GF-D8 (cell line): ENCODE measurements at places on chromosomes 13 and 19.

GRCh38 chr13:47317356-47317755, 420.5 kb upstream of the HTR2A start:
- DNase-seq: no peak

GRCh38 chr19:13090511-13091231, 12.0 kb downstream of the LYL1 start:
- no peak for DNase-seq

DNA sequence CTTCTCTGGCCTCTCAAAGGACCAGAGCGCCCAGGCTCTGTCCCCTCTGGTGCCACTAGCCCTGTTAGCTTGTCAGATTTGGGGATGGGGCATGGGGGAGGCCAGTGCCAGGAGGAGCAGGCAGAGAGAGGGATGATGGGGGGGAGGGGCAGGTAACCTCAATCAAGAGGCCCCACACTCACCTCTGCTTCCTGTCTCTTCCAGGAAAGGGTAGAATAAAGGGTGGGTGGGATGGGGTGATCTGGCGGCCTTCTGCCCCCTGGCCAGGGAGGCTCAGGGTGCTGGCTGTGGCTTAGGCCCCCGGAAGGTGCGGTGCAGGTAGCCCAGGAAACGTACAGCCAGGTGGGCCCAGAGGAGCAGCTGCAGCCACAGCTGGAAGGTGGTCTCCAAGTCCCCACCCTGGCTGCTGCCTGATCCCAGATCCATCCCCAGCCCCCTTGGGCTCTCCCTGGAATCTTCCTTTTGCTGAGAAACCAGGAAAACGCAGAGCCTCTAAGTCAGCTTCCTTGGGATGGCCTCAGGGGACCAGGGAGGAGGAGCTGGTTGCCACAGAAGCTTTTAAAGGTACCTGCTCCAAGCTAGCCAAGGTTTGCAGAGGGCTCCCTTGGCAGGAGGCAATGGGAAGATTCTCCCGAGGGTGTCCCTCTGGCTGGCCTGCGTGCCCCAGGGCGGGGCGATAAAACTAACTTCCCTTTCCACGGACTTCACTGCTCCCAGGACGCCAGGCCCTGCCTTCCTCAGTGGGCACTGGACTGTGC, 5.3 kb downstream of the PRKACA start:
- DNase-seq: no peak

DNA sequence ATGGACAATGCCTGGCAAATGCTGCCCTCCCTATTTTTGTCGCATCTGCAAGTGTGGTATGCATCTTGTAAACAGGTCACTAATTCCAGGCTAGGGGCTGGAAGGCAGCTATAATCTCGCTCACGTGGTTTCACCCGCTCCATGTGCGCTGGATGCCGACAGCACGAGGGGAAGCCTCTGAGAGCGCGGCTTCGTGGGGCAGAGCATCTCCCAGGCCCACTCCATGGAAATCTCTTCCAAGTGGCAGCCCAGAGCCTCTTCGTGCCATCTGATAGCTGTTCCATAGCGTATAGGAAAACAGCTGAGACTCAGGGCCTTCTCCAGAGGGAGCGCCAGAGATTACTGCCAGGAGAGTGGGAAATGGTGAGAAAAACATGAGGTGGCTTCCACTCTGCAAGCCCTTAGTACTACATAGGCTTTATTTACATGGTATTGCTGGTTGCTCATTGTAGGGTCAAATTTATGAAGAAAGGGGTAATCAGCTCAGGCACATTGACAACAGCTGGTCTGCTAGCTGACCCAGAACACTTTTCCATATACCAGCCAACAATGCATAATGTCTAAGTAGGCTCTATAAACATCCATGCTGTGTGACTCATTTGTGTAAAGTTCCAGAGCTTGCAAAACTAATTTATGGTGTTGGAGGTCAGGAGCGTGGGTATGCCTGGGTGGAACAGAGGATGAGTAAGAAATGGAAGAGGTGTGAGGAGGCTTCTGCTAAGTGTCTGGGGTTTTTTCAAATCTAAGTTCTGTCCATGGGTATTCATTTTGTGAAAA, 165.2 kb downstream of the SHISA2 start:
- no peak for DNase-seq

DNA sequence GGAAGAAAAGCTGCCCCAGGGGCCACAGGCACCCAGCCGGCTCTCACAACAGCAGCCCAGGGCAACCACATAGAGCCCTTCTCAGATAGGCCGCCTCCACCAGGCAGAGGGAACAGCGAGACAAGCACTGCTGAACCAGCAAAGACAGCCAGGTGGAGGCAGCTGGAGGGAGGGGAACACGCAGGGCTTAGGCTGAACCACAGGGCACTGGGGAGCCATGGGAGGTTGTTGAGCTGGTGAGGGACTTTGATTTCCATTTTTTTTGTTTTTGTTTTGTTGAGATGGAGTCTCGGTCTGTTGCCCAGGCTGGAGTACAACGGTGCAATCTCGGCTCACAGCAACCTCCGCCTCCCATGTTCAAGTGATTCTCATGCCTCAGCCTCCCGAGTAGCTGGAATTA, 3.5 kb downstream of the GAMT start:
- DNase-seq: no peak

DNA sequence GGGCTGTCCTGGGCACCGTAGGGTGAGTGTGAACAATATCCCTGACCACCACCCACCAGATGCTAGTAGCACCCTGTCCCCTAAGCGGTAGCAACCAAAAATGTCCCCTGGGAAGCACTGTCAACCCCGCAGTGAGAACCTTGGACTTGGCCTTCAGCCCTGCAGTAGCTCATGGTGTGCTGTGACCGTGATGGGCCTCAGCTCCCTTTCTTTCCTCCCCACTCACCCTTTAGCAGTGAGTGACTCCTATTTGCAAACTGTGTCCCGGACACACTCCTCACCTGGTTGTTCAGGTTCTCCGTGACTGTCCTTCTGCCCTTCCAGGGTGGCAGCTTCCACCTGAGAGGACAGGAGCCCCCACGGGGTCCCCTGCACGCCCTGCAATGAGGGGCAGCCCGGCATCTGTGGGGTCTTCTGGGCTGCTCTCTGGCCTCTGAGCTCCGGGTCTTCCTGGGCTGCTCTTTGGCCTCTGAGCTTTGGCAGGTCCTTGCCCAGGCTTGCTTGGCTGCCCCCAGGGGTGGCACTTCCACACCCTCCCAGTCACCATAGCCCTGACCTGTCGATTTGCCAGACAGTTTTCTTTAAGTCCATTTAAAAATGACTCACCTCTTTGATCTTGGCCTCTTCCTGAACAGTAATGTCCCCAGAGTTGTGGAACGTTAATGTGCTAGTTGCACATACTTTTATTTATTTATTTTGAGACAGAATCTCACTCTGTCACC, 3.8 kb downstream of the KDM4B start:
- no peak for DNase-seq

DNA sequence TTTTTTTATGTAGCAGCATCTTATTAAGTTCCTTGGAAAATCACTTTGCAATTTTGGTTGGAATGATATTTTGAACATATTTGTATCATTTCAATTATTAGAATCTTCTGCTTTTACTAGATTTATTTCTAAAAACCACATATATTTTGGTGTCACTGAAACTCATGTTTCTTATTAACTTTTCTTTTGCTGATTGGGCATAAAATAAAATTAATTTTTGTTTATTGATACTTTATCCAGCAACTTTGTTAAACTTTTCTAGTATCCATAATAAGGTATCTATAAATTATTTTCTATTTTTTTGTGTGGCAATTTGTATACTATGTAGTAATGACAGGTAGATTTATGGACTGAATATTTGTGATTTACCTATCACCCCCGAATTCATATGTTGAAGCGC, 556.4 kb upstream of the ATXN8OS start:
- no peak for DNase-seq

- DNase-seq: no peak
Observed at GRCh38 chr13:29883941-29884518, 33.6 kb upstream of the UBL3 start.

GRCh38 chr19:8531470-8531869, 17.5 kb upstream of the ZNF414 start:
- DNase-seq: no peak

GRCh38 chr13:42071672-42072419, 23.4 kb downstream of the DGKH start:
- peak; percentile 95 for DNase-seq

DNA sequence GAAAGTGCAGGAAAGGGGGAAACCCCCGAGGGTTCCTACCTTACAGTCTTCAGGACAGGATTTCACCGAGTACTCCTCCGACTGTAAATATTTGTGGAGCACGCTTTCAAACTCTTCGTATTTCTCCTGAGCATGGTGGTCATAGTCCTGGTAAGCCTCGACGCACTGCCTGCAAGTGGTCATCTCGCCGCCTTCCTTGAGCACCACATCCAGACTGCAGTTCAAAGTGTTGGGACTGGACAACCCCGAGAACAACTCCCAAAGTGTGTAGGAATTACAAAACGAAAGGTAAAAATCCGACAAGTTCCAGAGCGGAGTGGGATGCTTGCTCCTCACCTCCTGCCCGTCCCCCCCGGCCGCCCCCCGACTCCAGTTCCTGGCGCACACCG, 349.7 kb downstream of the LIG4 start:
- DNase-seq: no peak

- DNase-seq: no peak
Observed at GRCh38 chr13:31452525-31452924, 252.8 kb downstream of the B3GLCT start.
